HCT116 (cell line): ENCODE measurements at places on chromosomes 4 and X.

DNA sequence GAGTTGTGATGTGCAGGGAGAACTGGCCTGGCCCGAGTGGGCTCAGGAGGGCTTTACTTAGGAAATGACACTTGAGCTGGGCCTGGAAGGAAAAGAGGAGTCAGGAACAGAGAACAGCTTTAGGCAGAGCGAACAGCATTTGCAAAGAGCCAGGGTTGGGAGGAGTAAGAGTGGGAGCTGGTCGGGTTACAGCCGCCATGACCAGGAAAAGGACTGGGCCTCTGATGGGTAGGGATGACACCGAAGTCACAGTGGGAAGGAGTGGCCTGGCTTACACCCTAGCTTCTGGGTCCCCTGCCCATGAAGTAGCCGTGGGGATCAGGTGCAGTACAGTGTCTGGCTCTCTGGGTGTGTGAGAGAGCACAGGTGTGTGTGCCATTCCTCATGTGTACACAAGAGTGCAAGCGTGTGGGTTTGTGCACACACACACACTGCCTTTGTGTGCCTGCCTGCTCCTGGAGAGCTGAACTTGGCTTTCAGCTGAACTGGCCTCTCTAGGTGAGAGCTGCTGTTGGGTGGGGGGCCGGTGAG, 31.6 kb downstream of the TRMT44 start:
- no peak for DNase-seq

GRCh38 chr4:119011607-119011988, 122.9 kb downstream of the SYNPO2 start:
- DNase-seq, result no peak

- no peak for DNase-seq
These were observed 209.8 kb downstream of the MGST2 start for GRCh38 chr4:139875411-139875825.

GRCh38 chr4:86972997-86973396, 38.2 kb downstream of the AFF1 start:
- DNase-seq, result no peak

- no peak for DNase-seq
These were observed 557.3 kb upstream of the TENM3 start for GRCh38 chr4:181685911-181686310.

- DNase-seq, result no peak
These were observed 107.0 kb downstream of the AGTR2 start for GRCh38 chrX:116277351-116278225.

DNA sequence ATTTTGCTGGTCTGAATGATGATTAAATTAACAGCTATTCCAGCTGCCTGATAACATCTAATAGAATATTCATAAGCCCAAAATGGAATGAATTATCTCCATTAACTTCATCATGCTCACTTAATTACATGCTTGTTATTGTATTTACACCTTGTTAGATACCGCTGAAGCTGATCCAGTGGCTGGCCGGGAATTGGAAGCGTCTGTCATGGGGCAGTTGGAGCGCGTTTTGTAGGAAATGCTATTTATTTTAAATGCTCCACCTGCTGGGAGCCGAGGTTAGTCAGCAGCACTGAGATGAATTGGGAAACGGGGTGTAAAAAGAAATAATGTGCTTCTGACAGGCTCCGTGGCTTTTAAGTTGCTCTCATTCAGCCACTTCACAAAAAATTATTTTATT, 25.2 kb downstream of the ARX start:
- no peak for DNase-seq

DNA sequence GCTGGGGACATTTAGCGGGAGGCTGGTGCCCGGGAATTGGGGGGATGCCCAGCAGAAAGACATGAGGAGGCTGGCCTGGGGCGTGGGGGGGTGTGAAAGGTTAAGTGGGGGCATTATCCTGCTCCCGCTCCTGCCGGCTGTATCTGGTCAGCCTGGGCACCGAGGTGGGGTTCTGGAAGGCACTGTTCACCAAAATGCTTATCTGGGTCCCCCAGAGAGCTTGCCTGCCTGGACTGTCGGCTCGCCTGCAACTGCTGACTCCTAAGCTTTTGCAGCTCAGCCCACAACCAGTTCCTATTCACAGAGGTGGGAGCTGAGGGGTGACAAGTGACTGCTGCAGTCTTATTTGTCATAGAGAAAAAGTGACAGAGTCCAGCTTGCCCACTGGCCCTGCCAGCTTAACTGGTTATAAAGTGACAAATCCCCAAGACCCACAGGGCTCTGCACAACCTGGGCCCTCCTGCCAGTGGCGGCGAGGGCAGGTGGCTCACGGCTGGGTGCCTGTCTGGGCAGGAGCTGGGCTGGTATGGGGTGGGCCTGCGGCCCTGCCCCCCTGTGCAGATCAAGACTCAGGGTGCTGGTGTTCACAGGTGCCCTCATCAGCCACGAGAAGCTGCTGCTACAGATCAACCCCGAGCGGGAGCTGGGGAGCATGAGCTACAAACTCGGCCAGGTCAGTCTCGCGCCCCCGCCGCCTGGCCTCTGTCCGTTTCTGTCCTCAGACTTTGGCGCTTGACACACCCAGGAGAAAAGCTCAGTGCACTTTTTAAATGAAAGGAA, 23.7 kb upstream of the MSANTD1 start:
- no peak for DNase-seq

GRCh38 chr4:169906104-169906503, 120.1 kb downstream of the MFAP3L start:
- no peak for DNase-seq

DNA sequence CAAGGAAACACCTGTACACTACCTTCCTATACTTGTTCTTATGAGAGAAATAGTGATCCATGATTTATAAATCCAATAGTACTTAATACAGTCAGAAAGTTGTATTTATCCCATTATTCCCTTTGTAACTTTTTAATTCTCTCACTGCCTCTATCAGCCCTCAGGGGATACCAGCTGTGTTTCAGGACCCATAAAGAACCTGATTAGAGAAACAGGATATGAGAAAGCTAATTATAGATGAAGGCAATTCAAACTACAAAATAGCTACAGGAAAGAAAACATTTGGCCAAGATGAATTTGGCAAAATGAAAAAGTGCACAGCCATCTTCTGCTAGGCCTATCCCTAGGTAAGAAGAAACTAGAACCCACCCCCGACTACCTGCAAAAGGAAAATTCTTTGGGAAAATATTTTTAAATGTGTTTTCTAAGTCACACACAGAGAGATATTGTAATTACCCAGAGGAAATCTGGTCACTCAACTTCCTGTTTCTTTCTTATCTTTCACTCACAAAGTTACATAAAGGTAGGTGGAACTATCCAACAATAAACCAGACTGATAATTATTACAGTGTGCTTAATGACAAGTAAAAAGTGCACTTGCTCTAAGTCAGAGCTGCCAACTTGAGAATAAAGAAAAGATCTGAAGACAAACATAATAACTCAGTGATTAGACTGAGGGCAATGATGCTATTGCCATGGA, 836.5 kb upstream of the HTR2C start:
- DNase-seq, result no peak

DNA sequence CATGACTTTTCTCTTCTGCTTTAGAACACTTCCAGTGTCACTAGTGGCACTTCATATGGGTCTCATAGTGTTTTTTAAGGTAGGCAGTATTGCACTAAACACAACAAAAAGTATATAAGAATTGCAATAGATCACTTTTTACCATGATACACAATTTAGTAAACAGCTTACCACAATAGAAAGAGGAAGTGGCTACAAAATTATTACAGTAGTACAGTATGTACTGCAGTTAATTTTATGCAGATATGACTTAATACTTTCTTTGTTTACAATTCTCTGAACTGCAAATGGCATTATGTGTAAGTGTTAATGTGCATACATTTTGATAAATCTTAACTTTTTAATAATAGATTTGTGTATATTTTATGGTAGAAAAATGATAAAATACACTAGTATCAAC, 157.3 kb downstream of the RRAGB start:
- no peak for DNase-seq

- DNase-seq, result no peak
These were observed 562.9 kb upstream of the MAGEB2 start for GRCh38 chrX:29652484-29652883.

- DNase-seq, result no peak
These were observed 813 bp downstream of the TLR7 start for GRCh38 chrX:12867685-12868084.

DNA sequence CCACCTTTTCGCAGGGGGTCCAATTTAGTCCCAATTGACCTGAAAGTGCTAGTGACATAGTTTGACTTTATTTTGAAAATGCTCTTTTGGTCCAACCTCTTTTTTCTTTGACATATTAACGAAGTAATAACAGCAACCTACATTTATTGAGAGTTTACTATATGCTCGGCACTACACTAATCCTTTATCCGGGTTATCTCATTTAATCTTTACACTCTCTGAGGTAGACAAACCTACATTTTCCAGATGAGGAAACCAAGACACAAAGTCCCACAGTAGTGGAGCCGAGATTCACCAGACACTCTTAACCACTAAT, 307 bp upstream of the ATRX start:
- DNase-seq, result no peak
